ENCODE measurements at places on chromosomes 2 and 18.

GRCh38 chr2:54724560-54725342 is 1.3 kb downstream of the EML6 start:
- peak; percentile 21 for DNase-seq

DNA sequence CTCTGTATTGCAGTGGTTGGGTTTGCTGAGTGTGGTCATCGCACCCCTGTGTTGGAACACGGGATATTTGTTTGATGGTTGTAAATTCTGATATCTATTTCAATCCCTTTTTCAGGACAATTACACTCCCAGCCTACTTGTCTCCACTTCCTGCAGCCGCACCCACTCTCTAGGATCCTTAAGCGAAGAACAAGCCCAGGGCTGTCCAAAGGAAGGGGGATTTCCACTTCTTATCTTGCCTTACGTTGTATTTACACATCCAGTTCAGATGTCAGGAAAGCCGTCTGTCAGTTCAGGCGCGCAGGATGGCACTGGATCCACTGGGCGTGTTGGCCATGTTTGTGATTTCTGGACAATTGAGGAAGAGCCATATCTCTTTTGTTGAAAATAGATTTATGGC is 834.5 kb upstream of the SALL3 start:
- DNase-seq, result no peak

GRCh38 chr2:32772638-32773447 is 145.0 kb downstream of the TTC27 start:
- DNase-seq, result no peak

DNA sequence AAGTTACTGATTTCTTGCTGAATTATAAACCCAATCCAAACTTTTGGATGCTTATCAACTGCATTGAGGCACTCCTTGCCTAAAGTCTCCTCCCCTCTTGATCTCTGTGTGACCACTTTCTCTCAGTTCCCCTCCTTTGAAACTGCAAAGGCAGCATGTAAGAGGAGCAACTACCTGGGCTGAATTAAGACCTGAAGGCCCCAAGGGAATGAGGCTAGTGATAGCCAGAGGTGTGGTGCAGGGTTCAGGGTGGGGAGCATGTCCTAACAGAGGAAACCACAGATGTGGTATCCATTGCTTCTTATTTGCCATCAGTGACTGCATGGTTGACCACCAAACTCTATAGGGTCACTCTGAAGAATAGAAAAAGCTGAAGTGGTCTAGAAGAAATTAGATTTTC is 557.9 kb downstream of the TNS1 start:
- DNase-seq, result no peak

DNA sequence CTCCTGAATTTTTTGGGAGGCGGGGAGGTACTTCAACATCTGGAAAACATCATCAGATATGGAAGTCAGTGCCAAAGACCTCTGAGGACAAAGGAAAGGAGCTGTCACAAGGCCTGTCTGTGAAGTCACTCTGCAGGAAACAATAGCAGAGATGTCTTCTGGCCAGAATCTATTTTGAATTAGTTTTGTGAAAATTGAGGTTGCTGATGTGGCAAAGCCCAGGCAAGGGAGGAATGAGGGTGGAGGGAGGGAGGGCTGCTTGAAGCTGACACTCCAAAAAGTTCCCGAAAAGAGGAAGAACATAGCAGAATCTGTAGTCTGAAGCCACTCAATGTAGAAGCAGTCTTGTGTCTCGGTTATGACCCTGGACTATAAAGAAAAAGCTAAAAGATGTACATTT is 151.1 kb upstream of the LHCGR start:
- no peak for DNase-seq

DNA sequence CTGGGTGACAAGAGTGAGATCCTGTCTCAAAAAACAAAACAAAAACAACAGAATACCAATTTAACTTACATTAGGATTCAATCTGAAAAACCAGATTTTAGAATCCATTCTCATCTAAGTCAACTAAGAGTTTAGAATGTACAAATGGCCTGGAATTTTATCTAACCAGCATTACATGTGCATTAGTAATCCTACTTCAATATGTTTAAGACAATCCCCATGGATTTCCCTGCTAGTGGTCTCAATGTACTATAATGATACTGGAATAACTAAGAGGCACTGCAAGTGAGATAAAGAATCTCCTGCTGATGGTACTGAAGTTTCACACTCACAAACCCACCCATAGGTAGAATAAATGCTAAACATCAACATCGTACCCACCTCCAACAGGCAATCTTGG is 53.9 kb upstream of the DNER start:
- no peak for DNase-seq

DNA sequence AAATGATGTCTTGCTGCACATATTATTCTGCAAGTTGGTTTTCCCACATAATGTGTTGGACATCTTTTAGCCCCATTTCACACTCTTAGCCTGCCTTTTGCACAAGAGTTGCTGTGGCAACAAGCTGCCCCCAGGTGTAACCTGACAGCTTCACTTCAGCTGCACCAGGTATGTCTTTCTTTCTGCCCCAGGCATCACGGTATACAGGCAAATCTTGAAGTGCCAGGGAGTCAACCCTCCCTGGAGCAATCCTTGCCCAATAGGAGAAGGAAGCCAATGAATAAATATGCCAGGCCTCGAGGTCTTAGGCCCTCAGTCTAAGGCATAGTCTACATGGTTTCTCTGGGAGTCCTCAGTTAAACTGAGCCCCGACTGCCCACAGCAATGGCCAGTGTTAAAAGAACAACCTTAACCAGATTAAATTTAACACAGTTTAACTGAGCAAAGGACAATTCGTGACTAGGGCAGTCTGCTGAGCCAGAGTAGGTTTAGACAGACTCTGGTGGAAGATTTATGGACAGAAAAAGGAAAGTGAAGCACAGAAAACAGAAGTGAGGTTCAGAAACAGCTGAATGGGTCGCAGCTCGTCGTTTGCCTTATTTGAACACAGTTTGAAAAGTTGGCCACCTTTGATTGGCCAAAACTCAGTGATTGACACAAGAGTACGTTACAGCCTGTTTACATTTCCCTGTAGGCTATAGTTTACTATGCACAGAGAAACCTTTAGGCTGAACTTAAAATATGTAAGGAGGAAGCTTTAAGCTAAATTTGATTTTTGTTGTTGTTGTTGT is 32.0 kb upstream of the C1QL2 start:
- DNase-seq, result no peak

DNA sequence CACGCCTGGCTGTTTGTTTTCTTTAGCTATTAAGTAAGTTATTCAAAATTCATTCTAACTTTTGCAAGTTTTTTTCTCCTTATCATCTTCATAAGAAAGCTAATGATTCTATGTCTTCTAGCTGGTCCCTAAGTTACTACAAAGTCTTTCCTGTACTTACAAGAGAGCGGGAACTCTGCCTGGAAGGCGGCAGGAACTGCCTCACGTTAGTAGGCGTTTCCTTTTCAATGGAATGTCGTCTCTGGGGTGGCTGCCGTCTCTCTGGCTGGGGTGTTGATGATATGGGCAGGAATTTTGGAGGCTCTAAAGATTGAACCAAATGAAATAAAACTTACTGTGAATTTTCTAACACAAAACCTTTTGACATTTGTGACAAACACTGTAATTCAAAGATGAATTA is 55.5 kb downstream of the PRELID3A start:
- DNase-seq, result no peak

DNA sequence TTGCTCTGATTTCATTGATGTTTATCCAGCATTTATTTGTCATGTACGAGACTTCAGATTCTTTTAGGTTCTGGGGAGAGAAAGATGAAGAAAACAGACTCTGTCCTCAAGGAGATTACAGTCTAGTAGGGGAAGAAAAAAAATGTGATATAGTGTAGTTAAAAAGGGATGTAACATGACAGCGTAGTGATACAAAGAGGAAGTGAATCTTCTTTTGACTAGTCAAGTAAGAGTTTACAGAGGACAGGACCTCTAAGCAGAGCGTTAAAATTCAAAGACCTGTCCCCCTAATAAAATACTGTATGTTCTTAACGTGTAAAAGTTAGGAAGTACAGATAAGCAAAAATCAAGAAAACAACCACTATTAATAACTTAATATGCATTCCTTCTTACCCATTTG is 47.7 kb downstream of the NCOA1 start:
- no peak for DNase-seq

DNA sequence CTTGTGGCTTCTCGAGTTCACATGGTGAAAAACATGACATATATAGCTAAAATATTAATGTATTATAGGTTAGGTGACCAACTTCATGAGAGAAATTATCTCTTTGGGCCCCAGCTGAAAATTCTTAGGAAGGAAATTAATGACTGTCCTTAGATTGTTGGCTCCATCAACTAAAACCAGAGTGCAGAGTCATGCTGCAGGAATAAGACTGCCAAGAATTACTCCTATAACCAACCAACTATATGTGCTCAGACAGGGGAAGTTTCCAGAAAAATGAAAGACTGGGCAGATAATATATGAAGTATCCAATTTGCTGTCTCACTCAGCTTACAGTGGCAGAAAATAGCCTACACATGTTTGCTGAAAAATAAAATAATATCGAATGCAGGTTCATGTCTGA is 71.0 kb upstream of the TMEFF2 start:
- DNase-seq, result no peak

- DNase-seq, result no peak
Observed at GRCh38 chr2:64978514-64979268, 10.5 kb upstream of the SLC1A4 start.

- no peak for DNase-seq
Observed at GRCh38 chr18:785242-785641, 26.8 kb downstream of the YES1 start.

DNA sequence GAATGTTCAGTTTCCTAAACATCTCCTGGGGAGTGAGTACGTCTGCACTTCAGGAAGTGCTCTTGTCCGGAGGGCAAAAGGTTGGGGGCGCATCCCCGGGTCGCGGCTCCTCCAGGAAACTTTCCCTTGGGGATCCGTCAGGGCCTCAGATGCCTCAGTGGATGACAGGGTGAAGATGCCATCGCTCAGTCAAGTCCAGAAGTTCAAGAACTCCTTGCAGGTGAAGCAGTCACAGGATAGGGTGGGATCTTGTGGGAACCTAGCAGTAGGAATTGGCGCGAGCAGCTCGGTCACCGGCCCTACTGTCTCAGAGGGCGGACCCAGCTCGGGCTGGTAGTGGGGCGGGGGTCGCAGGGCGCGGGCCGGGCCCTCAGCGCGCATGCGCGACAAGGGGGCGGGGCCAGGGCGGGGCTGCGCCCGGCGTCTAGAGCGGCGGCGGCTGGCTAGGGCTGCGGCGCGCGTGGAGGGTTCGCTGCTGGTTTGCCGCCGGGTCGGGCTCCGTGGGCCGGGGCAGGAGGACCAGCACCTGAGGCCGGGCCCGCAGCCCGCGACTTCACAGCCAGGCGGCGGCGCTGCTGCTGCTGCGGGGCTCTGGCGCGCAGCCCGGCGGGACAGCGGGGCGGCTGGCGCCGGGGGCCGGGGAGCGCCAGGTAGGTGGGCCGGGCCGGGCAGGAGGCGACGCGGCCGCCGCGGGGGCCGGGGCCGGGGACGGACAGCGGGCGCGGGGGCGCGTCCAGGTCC is at the start of gene INPP4A:
Gene INPP4A, plus strand, starts transcription at position 423 of the 741 bp plus-strand sequence. CDS start 75,191 bp downstream, outside the sequence.
- DNase-seq, result peak; percentile 70

DNA sequence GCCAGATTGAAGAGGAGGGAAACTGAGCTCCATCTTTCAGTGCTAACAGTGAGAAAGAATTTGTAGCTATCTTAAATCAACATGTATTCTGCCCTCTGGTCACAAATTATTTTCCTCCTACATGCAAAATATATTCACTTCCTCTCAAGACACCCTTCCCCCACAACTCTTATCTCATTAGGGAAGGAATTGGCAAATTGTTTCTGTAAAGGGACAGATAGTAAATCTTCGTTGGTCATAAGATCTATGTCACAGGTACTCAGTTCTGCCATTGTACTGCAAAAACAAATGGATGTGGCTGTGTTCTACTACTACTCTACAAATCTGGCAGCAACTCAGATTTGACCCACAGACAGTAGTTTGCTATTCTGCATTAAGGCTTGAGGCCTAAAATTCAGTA is 53.0 kb upstream of the CYP20A1 start:
- no peak for DNase-seq

DNA sequence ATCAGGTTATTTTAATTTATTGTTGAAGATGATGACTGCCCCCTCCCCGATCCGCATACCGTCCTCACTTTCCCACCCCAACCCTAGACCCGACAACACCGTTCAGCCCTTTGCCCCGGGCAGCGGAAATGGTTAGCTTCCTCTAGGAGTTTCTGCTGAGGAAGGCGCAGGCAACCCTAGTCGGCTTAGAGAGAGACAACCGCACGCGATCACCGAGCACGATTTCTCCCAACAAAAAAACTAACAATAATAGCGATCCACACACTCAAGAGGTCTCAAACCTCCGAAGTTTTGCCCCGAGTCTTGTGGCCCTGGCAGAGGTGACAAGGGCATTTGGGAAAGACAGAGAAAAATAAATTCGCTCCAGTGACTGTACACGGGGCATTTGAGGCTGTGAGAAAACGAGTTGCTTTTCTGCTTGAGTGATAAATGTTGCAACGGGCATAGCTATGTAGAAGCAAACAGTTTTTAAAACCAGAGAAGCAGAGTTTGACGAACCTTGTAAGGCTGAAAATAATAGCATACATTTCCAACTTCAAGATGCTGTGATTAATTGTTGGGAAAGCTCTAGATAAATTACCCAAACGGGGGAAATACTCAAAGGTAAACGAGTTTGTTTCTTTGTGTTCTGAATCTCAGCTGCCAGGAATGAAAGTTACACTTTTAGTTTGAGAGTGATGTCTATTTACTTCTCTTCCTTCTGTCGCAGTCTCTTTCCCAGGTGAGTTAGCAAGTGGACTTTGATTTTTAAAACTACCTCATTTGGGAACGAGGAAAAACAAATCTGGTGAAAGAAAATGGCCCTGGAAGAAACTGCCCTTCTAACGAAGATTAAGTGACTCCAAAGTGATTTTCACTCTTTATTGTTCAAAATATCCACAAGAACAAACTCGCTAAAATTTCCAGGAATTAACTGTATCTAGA is 11.0 kb upstream of the SIX3 start:
- DNase-seq, result no peak

DNA sequence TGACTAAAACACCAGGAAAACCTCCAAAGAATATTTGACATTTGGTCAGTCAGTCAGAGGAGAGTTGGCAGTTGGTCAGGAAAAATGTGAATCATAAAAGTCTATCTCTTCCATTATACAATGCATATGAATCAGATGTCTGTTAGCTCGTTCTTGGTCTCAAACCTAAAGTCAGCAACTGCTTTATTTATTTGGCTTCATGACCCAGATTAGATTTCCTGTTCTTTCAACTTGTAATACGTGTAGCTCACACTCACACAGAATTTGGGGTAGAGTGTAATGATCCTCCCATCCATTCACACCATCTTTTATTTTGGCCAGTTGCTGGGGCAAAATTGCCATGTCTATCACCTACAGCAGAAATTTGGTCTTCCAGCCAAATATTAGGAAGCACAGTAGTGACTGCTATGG is 81.9 kb upstream of the COL5A2 start:
- no peak for DNase-seq

DNA sequence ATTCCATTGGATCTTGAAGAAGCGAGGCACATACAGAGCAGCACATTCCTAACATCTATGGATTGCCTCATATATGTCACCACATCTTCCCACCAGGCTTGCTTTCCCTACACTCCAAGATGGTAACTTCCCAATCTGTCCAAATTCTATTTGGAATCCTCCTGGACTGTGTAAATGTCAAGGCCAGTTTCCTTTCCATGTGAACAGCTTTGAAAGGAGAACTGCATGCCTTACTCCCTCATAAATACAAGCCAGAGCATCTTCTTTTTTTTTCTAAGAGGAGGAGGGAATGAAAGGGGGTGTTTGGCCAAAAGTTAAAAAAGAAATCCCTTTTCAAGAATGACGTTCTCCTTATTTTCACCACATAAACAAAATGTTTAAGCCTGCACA is 103.8 kb upstream of the OSR1 start:
- no peak for DNase-seq

- DNase-seq, result no peak
Observed at GRCh38 chr2:98509542-98510321, 65.1 kb downstream of the INPP4A start.

- DNase-seq, result no peak
Observed at GRCh38 chr18:26460449-26461091, 87.8 kb downstream of the KCTD1 start.
